ENCODE measurements at places on chromosomes 7 and 10.

- DNase-seq: no peak
Measured at GRCh38 chr10:65952086-65952485, 973.8 kb upstream of the LRRTM3 start.

DNA sequence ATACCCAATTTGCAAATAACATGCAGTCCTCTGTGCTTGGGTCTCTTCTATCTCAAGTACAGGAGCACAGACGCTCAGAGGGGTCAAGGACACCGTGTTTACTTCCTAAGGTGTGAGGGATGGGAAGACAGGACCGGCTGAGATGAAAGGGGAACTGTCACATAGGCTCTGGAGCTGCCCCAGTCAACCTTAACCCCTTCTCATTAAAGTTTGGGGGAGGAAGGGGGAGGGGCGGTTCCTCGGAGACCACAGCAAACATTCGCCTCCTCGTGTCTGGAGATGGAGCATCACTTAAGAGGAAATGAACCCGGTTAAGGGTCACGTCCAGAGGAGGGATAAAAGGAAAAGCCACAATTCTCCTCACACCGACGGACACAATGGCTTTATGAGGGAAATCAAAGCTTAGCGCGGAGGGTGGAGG, 1.1 kb downstream of the SH3PXD2A start:
- no peak for DNase-seq

DNA sequence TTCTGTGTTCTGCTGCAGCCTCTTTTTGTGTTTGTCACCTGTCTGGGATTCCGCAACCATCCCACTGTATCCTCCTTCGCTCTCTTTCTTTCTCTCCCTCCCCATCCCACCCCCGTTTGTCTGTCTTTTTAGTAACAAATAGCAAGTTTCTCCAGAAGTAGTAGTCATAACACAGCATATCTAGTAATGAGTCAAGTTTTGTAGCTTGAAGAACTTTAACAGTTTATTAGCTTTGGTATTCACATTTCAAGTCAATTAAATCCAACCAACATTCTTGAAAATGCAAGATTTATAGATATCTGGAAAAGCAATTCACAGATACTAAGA, 154.1 kb upstream of the MTPN start:
- no peak for DNase-seq

- no peak for DNase-seq
Measured at GRCh38 chr7:26193432-26194207, 6.9 kb downstream of the HNRNPA2B1 start.

DNA sequence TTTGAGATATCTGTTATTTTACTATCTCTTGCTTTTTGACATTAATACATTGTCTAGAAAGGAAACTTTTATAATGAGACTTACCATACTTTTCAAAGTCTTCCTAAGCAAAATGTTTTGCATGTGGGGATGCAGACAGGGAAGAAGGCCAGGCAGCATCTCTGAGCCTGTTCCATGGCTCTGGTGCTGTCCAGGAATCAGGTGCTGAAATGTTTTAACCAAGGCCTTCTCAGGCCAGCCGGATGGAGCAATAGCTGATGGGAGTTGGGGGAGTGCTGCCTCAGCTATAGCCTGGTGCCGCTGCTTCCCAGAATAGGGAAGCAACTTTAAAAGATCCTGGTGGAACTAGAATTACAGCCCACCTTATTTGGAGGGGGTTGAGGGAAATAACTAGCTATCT, 38.5 kb downstream of the CRTAC1 start:
- peak; percentile 20 for DNase-seq
